ENCODE measurements at places on chromosomes 16 and 17.

DNA sequence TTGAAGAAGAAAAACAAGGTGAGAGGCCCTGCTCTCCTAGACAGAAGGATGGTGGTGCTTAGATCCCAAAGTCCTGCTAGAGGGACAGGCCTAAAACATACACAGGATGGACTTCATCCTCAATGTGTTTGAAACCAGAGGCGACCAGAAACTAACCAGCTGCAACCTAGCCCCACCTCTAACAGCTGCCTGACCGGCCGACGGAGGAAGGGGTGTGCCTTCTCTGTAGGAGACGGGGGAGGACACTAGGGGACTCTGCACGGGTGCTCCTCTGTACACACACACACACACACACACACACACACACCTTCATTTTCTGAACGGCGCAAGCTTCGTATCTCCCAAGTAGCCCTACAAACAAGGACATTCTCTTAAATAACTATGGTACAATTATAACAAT is 24.3 kb upstream of the PITPNM3 start:
- DNase-seq, result no peak

DNA sequence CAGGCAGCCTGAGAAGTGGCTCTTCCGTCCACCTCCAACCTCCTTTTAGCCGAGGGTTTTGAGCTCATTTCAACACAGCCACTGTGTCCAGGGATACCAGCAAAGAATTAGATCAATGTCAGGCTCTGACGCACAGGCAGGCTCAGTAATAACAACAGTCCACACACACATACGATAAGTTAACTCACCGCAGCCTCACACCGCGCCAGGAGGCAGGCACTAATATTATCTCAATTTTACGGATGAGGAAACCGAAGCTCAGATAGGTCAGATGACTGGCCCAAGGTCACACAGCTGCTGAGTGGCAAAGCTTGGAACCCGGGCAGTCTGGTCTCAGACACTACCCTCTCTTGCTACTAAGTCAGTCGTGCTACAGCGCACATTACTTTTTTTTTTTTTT is 22.9 kb downstream of the ABR start:
- no peak for DNase-seq

GRCh38 chr17:61837175-61838051 is 25.9 kb downstream of the BRIP1 start:
- DNase-seq, result peak; percentile 22

- DNase-seq, result no peak
Measured at GRCh38 chr17:58330538-58330996, 2.0 kb upstream of the TSPOAP1 start.

DNA sequence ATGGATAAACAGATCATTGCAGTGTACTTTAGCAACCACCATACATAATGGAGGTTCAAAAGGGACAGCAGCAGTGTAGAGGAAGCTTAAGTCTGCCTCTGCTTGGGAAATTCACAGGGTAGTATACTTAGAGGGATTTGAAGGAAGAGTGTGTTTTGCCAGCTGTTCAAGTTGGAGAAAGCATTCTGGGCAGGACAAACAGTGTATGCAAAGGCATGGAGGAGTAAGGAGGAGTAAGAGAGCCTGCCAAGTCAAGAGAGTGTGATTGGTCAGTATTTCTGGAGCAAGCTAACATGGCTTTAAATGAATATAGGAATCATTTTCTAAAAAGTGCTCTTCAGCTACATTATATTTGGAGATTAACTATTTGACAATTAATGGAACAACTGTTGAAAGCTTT is 22.9 kb upstream of the PHAF1 start:
- DNase-seq, result no peak

GRCh38 chr16:67043420-67043819 is 14.5 kb downstream of the CBFB start:
- DNase-seq, result no peak

DNA sequence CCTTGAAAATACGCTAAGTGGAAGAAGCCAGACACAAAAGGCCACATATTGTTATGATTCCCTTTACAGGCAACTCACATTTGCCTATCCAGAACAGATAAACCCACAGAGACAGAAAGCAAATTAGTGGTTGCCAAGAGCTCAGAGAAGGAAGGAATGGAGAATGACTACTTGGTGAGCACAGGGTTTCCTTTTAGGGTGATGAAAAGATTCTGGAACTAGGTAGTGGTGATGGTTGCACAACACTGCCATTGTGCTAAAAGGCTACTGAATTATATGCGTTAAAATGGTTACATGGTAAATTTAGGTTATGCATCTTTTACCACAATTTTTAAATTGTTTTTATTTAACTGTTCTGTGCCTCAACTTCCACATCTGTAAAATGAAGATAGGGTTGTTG is 4.4 kb downstream of the COPRS start:
- no peak for DNase-seq

DNA sequence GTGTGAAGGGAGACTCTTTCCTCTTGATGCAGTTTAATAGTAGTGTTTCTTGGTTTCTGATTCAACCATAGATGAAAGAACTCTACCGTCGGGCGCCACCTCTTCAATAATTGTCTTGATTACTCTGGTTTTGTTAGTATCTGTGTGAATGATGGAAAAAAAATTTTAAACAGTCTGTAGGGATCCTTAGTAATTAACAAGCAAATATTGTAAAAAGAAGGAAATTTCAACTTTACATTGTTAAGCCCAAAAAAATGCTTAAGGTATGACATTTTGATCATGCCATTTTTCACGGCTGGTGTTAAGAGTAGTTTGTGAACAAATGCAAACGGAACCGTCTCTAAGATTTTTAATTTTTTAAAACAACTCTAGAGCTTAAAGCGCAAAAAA is 4.1 kb downstream of the KRT10 start:
- DNase-seq, result no peak

GRCh38 chr17:42058063-42058462 is 7.7 kb upstream of the C17orf113 start:
- DNase-seq, result no peak

GRCh38 chr17:35377068-35377467 is 3.6 kb upstream of the SLFN11 start:
- DNase-seq, result no peak

GRCh38 chr16:63876103-63876502 is 1245.8 kb downstream of the CDH11 start:
- DNase-seq, result no peak

DNA sequence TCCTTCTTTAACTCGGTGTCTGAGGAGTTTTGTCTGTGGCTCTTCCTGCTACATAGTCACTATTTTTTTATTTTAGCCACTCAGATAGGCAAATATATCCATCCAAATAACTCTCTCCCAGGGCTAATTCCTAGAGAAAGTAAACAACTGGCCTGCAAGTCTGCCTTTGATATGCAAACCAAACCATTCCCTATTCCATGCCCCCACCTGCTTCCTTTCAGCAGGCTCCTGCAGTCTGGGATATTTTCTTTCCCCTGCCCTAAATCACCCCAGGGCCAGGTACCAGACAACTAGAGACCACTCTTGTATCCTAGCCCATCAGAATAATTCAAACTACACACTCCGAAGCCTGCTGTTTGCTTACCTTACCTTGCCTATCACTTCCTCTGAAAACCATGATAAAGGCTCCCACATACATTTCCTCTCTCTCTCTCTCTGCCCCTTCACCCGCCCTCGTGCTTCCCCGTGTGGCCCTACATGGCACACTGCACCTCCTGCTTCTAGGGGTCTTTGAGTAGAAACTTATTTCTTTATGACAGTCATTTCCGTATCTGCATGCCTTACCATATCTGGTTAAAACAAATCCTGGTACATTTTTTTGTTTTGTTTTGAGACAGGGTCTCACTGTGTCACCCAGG is 8.3 kb downstream of the CD300H start:
- DNase-seq, result no peak

- DNase-seq, result no peak
Measured at GRCh38 chr16:83727751-83728352, 79.9 kb upstream of the HSBP1 start.

DNA sequence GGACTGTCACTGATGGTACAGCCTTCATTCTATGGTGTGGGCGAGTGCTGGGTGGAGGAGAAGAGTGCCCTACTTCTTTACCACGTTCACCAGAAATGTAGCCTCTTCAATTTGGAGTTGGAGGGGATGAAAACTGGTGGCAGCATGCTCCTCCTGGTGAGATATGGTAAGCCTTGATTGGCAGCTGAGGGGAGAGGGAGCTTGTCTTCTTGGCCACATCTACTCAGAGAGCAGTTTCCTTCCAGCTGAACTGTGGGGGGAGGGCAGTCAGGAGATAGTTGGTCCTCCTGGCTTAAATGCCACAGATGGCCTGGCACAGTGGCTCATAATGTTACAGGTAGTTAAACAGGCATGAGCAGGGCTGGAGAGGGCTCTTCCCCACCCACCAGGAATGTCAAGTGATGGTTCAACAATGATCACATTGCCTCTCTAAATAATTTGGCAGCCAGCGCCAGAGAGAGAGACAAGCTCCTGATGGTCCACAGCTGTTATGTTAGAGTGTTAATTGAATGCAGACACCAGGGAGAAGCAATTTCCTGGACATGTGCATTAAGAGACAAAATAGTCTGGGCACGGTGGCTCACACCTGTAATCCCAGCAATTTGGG is 9.0 kb upstream of the MAPK3 start:
- DNase-seq, result no peak

- no peak for DNase-seq
Measured at GRCh38 chr16:85369060-85369459, 244.1 kb upstream of the GSE1 start.

DNA sequence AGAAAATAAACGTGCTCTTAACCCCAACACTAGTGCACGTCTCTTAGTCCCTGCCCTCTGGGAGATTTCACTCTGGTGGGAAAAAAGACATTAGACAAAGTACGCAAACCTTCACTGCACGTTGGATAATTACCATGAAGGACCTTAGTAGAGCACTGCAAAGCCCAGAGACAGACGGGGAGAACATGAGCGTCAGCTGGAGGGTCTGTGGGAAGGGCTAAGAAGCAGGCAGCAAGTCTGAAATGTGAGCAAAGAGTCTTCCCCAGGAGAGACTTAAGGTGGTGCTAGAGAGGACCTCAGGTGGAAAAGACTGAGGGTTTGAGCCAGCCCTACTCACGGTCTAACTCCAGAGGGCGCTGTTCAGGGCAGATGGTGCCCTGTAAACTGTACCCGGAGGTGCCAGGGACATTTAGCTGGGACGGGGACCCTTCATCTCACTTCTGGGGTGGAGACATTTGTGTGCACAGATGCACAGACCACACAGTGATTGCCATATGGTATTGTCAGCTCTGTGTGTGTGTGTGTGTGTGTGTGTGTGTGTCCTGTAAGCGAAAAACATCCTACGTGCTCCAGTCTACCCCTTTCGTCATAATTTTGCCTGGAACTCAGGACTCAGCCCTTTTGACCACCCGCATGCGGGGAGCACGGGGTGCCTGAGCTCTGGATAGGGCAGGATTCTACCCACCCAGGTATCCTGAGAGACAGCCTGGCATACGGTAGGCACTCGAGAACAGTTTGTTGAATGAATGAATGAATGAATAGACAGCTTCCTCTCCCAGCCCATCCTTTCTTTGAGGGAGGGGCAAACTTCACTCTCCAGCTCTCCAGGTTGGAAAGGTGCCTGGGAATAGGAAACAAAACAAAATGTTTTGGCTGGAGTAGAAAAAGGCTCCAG is 10.1 kb upstream of the STAC2 start:
- peak; percentile 87 for DNase-seq

DNA sequence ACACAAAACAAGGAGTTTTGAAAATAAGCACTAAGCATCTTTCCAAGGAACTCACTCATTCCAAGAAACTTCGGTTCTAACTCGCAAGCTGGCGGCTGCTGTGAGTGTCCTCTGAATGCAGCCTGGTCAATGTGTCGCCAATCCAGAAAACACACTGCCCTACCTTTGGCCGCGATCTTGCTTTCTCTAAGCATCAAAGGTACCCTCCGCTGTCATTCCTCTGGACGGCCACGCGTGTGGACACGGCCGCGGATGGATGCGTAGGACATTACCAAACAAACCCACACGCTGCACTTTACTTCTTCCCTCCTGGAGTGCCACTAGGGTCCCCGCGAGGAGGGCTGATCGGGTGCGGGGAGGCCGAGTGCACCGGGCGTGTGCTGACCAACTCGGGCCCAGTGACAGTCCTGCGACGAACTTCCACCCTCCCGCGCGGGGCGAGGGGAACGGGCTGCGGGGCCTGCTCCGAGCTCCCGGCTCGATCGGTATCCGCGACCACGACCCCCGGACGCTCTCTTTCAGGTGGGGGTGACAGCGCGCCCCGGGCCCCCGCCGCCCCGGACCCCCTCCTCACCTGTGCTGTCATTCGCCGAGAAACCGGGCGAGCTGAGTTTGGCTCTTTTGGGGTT is 1.1 kb downstream of the CREBBP start:
- DNase-seq, result peak; percentile 33

DNA sequence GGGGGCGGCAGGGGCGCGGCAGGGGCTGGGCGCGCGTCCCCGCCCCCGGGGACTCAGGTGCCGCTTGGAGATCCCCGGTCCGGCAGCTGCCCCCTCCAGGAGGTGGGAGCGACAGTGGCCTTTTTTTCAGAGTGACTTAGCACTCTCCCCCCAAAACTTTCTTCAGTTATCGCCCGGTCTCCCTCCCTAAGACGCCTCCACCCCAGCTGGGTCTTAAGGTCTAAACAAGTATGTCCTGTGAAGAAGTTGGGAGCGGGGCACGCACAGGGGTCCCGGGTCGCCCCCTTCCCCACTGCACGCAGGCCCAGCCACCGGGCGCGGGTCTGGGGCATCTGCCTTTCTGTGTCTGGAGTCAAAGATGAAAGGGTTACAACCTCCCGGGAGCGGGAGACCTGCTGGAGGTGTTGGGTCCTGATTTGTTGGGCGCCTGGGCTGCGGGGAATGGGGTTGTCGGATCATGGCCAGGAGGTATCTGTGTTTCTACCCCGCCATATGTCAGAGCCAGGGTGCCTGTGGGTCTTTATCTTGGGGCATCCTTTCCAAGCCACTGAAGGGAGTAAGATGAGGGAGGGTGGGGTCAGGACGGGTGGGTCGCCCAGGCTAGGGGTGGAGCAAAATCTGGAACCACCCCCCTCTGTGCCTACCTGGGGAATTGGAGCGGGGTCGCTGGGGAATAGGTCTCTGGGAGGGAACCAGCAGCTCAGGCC is 757 bp downstream of the FMNL1 start:
- peak; percentile 54 for DNase-seq

- DNase-seq, result no peak
Measured at GRCh38 chr17:57557834-57558681, 187.0 kb downstream of the CCDC182 start.

- no peak for DNase-seq
Measured at GRCh38 chr16:55497558-55497957, 11.3 kb upstream of the LPCAT2 start.
